GM23338 (cell line): ENCODE measurements at places on chromosomes 4 and X.
A peak's percentile ranks its signal among the peaks of the same experiment; 100 is the strongest.

DNA sequence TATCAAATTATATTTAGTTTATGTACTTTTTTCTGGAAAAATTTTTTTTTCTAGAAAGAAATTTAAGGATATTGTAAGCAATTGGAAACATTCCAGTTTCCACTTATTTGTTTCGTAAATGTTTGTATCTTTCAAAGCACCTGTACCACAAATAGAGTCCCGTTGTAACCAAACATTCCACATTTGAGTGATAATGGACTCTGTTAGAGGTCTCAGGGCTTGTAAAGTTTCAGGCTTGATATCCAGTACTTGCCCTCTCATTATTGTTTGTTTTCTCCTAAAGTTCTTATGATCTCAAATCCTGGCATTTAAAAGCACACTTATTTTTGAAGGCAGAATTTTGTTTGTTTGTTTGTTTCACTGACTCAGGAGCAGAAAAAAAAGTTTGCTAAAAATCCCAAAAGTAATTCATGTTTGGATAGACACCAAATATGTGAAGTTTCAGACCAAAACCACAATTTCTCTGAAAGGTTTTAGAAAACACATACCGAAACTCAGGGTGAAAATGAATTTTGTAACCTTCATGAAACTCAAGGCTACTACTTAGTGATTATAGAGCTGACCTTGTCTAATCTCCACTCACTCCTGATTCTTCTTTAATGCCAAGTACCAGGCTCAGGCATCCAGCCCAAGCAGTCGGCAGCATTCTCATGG lies 5.7 kb upstream of the TMEM192 start:
- H3K27ac ChIP-seq: no peak overlapping the region
- H3K36me3 ChIP-seq: no peaks in the 10 kb centered on the region
- no peaks in the 10 kb centered on the region for H3K27me3 ChIP-seq
- no peak for DNase-seq
- H3K4me1 ChIP-seq: peaks cover 5% of the 10 kb centered on the region; the same call in 1 of the 2 replicates

- H3K4me1 ChIP-seq: no peaks in the 10 kb centered on the region
- no peak overlapping the region for H3K4me3 ChIP-seq
- no peaks in the 10 kb centered on the region for H3K27me3 ChIP-seq
- no peaks in the 10 kb centered on the region for H3K36me3 ChIP-seq
These were observed 133.3 kb upstream of the PJA1 start for GRCh38 chrX:69298466-69299140.

GRCh38 chrX:153645921-153646488 lies 998 bp upstream of the DUSP9 start:
- DNase-seq: no peak
- no peaks in the 10 kb centered on the region for H3K36me3 ChIP-seq
- H3K27ac ChIP-seq: no peak overlapping the region

- H3K4me3 ChIP-seq: no peak overlapping the region
- H3K36me3 ChIP-seq: no peaks in the 10 kb centered on the region
- no peak overlapping the region for H3K27ac ChIP-seq
- DNase-seq: no peak
- H3K4me1 ChIP-seq: no peaks in the 10 kb centered on the region
- no peaks in the 10 kb centered on the region for H3K27me3 ChIP-seq
These were observed 973.9 kb upstream of the POU3F4 start for GRCh38 chrX:82534086-82534597.

GRCh38 chr4:129144755-129145206 lies 48.8 kb downstream of the C4orf33 start:
- H3K27me3 ChIP-seq: no peaks in the 10 kb centered on the region
- no peak overlapping the region for H3K4me3 ChIP-seq
- H3K36me3 ChIP-seq: no peaks in the 10 kb centered on the region

DNA sequence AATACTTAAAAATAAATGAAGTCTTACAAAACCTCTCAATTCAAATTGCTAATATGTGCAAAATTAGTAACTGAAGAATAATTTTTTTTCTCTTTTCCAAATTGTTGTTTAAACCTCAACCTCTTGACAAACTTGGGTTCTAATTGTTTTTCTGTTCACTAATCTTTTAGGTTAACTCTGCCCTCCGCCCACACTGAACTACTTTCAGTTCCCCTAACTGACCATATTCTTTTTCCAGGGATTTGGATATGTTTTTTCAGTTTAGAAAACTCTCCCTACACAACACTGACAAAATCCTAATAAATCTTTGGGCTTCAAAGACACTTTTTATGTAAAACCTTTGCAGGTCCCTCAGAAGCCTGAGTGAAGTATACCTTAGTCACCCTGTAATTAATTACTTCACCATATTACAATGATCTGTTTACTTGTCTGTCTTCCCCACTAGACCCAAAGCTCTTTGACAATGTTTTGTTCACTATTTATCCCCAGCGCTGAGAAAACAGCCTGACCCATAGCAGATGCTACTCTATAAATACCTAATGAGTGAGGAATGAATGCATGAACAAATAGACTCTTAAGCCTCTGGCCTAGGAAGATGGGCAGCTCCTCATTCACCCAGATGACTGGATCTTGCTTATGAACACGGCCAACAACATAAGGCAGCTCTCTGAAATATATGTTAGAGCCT lies 134.9 kb downstream of the MAML3 start:
- no peaks in the 10 kb centered on the region for H3K27me3 ChIP-seq
- no peak overlapping the region for H3K4me3 ChIP-seq
- peaks cover 24% of the 10 kb centered on the region for H3K4me1 ChIP-seq
- no peak for DNase-seq
- no peak overlapping the region for H3K27ac ChIP-seq

GRCh38 chrX:135114392-135114791 lies 5.9 kb downstream of the ETDB start:
- no peaks in the 10 kb centered on the region for H3K27me3 ChIP-seq
- H3K36me3 ChIP-seq: no peaks in the 10 kb centered on the region
- H3K4me1 ChIP-seq: no peaks in the 10 kb centered on the region
- H3K27ac ChIP-seq: no peak overlapping the region
- no peak overlapping the region for H3K4me3 ChIP-seq

DNA sequence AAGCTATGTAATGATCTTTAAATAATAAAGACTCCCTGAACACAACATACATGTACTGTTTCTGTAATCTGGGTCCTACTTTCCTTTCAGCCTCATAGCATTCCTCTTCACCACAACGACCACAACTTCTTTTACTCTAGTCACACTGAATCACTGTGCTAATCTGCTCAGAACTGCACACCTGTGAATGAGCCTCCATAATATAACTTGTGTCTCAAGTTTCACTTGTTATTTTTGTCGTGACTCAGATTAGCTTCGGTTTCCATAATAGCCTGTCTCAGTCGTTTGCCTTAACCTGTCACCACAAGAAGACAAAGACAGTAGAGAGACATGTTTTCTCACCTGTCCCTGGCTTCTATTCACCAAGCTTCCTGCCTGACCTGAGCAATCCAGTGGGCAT lies 61.8 kb downstream of the MAGED1 start:
- no peak overlapping the region for H3K4me3 ChIP-seq
- DNase-seq: no peak
- no peak overlapping the region for H3K27ac ChIP-seq

- H3K36me3 ChIP-seq: no peaks in the 10 kb centered on the region
- H3K4me3 ChIP-seq: no peak overlapping the region
- no peak for DNase-seq
- no peaks in the 10 kb centered on the region for H3K27me3 ChIP-seq
These were observed 326.0 kb downstream of the ACTRT1 start for GRCh38 chrX:127726227-127726626.

GRCh38 chr4:53688186-53688790 lies 97.0 kb upstream of the LNX1 start:
- no peak overlapping the region for H3K27ac ChIP-seq
- no peak overlapping the region for H3K4me3 ChIP-seq
- no peak for DNase-seq
- no peaks in the 10 kb centered on the region for H3K4me1 ChIP-seq
- H3K36me3 ChIP-seq: no peaks in the 10 kb centered on the region

DNA sequence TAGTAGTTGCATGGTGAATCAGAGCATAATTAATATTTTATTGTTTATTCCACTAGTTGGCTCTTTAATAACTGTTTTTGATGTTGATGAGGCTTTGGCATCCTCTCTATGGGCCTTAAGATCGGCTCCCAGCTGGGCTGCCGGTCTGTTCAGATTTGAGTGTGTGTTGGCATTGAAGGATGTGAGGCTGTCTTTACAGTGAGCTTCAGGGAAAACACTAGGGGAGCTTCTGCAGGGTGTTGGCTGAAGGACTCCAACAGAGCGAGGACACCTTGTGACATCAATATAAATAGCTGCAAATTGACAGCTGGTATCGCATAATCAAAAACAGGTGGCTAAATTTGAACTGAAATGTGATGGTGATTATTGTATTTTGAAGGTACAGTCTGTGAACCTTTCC lies 322.0 kb downstream of the FSTL5 start:
- H3K4me1 ChIP-seq: no peaks in the 10 kb centered on the region
- no peaks in the 10 kb centered on the region for H3K27me3 ChIP-seq
- no peak overlapping the region for H3K4me3 ChIP-seq
- no peaks in the 10 kb centered on the region for H3K36me3 ChIP-seq
- H3K27ac ChIP-seq: no peak overlapping the region

DNA sequence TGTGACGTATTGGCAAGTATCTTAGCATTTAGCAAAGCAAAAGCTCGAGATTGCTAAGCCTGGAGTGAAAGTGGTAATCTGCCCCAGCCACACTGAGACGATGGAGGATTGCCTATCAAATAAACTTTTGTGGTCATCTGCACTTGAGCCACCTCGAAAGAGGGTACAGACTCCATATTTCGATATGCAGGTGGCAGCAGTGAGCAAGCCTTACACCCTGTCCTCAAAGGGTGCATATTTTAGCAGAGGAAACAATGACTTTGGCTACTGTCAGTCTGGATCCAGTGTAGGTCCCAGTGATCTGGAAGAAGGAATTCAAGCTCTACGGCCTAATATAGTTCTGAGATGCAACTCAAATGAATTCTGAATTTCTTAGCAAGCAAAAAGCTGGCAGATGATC lies 153.9 kb downstream of the ATG4A start:
- no peak overlapping the region for H3K4me3 ChIP-seq
- no peaks in the 10 kb centered on the region for H3K4me1 ChIP-seq
- DNase-seq: peak; percentile 13
- H3K36me3 ChIP-seq: no peaks in the 10 kb centered on the region
- no peaks in the 10 kb centered on the region for H3K27me3 ChIP-seq

DNA sequence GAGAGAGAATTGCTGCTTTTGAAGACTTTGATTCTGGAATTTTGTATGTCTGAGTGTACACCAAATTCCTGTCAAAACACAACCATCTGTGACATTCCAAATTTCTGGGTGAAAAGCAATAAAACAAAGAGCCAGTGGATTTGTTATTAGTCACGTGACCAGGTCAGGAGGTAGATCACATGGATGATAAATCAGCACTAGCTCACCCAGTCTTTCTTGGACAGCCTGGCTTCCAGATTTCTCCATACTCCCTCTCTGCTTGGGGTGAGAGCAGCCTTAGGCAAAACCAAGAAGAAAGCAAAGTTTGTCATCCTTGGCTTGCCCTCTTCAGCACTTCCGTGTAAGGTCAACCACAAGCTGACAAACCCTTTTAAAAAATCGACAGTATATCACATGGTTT lies 194.2 kb downstream of the CLCN4 start:
- H3K4me1 ChIP-seq: no peaks in the 10 kb centered on the region
- no peak for DNase-seq
- H3K36me3 ChIP-seq: no peaks in the 10 kb centered on the region

GRCh38 chr4:165625281-165625680 lies 246.5 kb downstream of the CPE start:
- H3K36me3 ChIP-seq: no peaks in the 10 kb centered on the region
- H3K27me3 ChIP-seq: no peaks in the 10 kb centered on the region
- H3K4me3 ChIP-seq: no peak overlapping the region
- no peak for DNase-seq

DNA sequence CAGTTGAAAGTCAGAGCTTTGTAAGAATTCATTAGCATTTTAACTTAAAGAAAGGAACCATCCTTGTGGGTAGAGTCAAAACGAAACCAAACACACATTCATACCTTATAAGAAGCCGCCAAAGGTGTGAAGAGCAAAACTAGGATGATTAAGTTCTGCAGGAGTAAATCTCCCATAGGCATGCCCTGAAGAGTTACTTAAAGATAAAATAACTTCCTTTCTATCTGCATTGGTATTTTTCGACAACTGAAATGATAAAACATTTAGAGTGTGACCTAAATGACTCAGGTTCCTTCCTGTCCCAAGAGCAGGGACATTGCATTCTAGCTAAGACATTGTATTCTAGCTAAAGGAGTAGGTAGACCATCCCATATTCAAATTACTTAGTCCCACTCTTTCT lies 75.3 kb downstream of the BCOR start:
- no peak overlapping the region for H3K27ac ChIP-seq
- no peaks in the 10 kb centered on the region for H3K36me3 ChIP-seq
- 0 out of 2 replicates have a peak, but pooled peaks cover 1% of the 10 kb centered on the region for H3K27me3 ChIP-seq
- no peak for DNase-seq
- H3K4me1 ChIP-seq: peaks cover 4% of the 10 kb centered on the region; the same call in 1 of the 2 replicates
- no peak overlapping the region for H3K4me3 ChIP-seq

- DNase-seq: peak; percentile 71
- no peaks in the 10 kb centered on the region for H3K27me3 ChIP-seq
- no peaks in the 10 kb centered on the region for H3K4me1 ChIP-seq
- no peaks in the 10 kb centered on the region for H3K36me3 ChIP-seq
- H3K27ac ChIP-seq: no peak overlapping the region
These were observed 22.0 kb upstream of the SMIM31 start for GRCh38 chr4:164731827-164732474.

DNA sequence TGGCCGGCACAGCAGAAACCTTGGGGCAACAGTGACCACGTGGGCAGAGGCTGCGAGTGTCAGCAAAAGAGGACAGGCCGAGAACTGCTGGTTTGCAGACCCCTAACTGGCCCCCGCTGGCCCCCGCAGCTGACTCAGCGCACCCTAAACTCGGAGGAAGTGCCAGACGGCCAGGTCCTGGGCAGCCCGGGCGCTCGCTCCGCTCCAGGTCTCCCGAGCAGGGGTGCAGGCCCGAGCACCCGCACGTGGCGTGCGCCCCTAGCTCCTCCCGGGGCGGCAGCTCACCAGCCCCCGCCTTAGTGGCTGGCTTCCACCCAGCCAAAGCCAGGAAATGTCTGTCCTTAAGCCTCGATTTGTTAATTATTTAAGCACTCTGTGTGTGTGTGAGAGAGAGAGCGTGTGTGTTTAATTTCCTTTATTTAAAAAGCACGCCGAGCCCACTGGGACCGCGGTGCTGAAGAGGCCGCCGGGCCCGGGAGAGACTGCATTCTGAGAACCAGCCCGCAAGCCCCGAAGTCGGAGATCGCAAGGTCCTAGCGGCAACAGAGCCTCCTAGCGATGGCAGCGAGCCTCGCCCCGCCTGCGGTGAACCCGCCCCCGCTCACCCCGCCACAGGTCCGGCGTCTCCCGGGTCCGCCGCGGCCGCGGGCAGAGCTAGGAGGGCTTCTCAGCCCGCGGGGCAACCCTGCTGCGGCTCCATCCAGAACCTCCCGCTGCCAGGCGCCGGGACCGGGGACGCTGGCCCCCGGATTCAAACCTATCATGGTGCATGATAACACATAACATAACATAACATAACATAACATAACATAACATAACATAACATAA lies 45.9 kb upstream of the CDKN2AIP start:
- H3K4me1 ChIP-seq: no peaks in the 10 kb centered on the region
- no peaks in the 10 kb centered on the region for H3K36me3 ChIP-seq
- DNase-seq: peak; percentile 88
- H3K27me3 ChIP-seq: peaks cover 11% of the 10 kb centered on the region
